AG09319 (cell line): ENCODE measurements at places on chromosomes 7 and 10.
A peak's percentile ranks its signal among the peaks of the same experiment; 100 is the strongest.

DNA sequence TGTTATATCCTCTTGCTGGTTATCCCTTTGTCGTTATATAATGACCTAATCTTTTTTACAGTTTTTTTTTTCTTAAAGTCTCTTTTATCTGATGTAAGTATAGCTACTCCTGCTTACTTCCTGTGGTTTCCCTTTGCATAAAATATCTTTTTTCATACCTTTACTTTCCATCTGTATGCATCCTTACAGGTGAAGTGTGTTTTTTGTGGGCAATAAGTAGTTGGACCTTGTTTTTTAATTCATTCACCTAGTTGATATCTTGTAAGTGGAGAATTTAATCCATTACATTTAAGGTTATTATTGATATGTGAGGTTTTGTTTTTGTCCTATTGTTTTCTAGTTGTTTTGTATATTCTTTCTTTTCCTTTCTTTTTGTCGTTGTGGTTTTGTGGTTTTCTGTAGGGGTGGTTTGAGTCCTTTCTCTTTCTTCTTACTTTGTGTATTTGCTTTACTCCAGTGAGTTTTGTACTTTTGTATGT is 168.6 kb downstream of the MLLT10 start:
- no peak for DNase-seq

- no peak for DNase-seq
Observed at GRCh38 chr7:99120916-99121315, 23.0 kb downstream of the SMURF1 start.

DNA sequence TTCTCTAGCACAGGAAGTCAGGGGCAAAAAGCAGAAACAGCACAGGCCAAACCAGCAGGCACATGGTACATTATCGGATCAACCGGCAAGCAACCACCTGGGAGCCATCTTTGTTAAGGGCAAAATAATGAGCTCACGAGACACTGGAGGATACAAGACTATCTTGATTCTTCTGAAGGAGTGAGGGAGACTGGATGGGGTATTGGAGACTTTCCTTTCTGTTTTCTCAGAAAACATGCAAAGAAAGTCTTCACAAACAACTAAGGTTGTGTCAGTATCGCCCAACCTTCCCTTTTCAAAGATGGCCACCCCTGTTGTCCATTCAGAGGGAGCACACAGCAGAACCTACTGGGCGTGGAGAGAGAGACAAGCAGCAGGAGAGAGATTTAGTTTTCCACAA is 29.6 kb downstream of the GOLGA7B start:
- DNase-seq: no peak

GRCh38 chr7:120716307-120716706 is 141.6 kb downstream of the TSPAN12 start:
- no peak for DNase-seq

- DNase-seq: no peak
Observed at GRCh38 chr7:157523766-157524421, 187.1 kb downstream of the DNAJB6 start.

GRCh38 chr7:114889646-114890285 is 32.1 kb upstream of the MDFIC start:
- DNase-seq: peak; percentile 80

GRCh38 chr7:21125297-21125696 is 302.6 kb upstream of the SP4 start:
- DNase-seq: no peak

DNA sequence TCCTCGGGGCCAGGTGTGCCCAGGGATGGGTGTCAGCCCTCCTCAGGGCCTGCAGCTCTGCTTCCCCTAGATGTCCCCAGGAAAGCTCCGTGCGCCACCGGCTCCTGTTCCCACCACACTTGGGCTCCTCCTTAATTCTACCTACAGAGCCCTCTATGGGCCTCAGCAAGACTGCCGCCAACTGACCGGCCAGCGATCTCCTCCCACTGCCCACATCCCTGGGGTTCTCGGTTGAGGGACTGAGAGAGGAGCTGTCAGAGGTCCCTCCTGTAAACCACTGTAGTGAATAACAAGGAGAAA is 5.3 kb upstream of the LDB3 start:
- no peak for DNase-seq

DNA sequence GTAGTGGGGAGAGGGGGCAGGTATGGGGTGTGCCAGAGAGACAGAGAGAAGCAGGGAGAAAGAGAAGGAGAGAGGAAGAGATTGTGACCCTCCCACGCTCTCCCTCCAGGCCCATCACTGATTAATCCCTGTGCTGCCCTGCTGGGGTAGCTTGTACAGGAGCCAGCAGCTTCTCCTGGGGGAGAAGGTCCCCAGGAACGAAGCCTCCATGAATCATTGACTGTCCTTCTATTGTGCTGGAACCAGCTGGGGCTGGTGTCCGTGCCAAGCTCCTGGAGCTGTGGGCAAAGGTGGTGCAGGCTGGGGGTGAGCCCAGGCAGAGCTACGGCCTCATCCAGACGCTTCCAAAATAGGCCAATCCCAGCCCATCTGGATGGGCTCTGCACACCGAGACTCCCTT is 20.9 kb downstream of the AQP1 start:
- no peak for DNase-seq

GRCh38 chr10:54067361-54067760 is 733.7 kb downstream of the PCDH15 start:
- no peak for DNase-seq

GRCh38 chr7:157544980-157545680 is 208.3 kb downstream of the DNAJB6 start:
- no peak for DNase-seq

DNA sequence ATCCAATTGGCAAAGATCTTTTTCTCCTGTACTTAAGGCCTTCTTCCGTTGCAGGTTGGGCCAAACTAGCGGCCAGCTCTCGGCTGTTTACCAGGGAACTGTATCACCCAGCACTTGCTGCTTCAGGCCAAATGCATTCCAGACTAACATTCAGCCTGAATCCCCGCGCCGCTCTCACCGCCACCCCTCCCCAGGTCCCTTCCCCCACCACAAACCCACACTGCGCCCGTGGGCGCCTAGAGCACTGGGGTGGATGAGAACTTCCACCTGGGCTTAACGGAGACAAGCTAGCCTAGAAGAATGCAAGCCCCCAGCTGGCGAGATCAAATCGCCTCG is 676 bp downstream of the TCAF1 start:
- DNase-seq: no peak

DNA sequence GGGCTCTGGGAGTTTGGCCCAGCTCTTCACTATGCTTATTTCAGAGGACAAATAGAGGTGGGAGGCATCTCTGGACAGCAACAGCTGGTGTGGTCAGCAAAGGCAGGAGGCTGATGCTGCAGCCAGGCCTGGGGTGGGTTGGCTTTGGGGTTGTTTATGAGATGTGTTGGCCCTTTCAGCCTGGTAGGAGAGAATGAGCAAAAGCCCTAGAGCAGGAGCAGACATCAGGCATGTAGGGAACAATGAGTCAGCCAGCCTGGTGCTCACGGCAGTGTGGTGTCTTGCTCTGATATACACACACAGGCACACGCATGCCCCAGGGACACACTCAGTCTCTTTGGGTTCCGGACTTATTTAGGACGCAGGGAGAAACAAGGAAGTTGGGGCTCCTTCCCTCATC is 157.1 kb downstream of the PRKCQ start:
- no peak for DNase-seq

GRCh38 chr7:32494946-32495297 is 367 bp upstream of the AVL9 start:
- no peak for DNase-seq

- peak; percentile 24 for DNase-seq
Observed at GRCh38 chr7:107934991-107935770, 44.2 kb downstream of the DLD start.

DNA sequence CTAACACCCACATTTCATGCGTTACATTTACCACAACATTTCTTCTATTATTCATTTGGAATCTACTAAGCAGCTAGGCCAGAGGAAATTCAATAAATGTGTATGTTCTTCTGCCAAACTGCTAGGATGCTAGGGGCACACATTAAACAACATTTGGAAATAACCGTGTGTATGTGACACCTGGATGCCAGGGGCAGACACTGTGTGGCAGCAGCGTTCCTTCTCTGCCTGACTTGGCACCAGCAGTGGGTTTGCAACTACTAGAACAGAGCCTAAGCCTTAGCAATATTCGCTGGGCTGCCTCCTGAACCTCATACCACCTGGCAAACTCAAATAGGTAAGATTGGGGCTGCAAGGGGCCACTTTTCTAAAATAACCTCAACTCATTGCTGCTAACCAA is 182.1 kb downstream of the CHCHD3 start:
- no peak for DNase-seq

DNA sequence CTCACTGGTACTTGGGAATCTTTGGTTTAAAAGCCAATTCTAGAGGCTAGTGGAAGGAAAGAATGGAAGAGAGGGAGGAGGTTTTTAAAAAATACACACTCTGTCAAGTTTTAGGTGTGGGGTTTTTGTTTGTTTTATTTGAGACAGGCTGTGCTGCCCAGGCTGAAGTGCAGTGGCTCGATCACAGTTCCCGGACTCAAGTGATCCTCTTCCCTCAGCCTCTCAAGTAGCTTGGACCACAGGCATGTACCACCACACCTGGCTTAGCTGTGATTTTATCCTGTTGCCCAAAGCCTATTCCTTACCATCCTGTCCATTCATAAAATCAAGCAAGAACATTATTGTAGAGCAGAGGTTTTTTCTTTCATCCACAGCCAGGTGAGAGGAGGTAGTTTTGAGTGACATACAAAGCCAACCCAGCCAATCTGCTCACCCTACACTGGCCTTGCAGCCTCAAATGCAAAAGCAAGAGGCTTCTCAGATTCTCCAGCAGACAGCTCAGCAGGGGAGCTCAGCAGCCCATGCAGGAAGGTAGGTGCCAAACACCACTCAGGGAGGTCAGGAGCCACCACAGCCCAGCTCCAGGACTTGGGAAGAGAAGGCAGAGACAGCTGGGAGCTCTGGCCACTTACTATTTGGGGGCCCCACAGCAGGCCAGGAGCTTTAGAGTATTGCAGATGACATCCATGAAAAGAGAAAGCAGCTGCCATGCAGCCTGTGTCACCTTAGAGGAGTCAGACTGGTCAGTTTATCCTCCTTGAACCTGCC is 65.8 kb downstream of the TMEM209 start:
- DNase-seq: no peak

DNA sequence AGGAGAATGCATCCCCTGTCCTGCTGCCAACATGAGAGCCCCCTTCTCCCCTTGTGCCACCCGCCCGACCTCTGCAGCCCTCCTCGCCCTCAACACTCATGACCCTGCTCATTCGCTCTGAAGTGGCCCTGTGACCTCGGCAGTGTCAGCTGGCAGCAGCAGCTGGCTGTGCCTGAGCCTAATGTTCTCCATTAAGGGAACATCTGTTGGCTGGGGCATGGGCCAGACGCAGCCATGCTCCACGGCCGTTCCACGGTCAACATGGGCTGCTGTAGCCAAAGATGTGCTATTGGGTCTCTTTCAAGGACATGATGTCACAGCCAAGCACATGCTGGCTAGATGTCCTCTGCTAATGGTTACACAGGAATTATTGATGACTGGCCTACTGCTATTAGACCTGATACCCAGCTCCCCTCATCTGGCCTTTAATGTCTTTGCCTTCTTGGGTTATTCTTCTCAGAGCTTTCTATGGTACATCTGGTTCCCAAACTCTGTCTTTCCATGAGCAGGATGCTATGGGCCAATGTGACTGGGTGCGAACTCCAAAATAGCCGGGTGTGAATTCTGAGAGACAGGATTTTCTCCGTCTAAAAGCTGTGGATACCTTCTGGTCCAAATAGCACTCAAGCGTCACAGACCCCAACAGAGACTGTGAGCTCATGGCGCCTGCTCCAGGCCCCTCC is 22.4 kb downstream of the ADCYAP1R1 start:
- DNase-seq: no peak

- DNase-seq: no peak
Observed at GRCh38 chr10:51397244-51397643, 302.2 kb downstream of the CSTF2T start.

- no peak for DNase-seq
Observed at GRCh38 chr7:122858320-122858719, 27.9 kb downstream of the CADPS2 start.

GRCh38 chr7:47538846-47539311 is 43.0 kb downstream of the TNS3 start:
- no peak for DNase-seq
